Activated CD4-positive, alpha-beta T cell treated with anti-CD3 and anti-CD28 coated beads for 24 hours (primary cell): ENCODE measurements at places on chromosomes 3 and 15.

DNA sequence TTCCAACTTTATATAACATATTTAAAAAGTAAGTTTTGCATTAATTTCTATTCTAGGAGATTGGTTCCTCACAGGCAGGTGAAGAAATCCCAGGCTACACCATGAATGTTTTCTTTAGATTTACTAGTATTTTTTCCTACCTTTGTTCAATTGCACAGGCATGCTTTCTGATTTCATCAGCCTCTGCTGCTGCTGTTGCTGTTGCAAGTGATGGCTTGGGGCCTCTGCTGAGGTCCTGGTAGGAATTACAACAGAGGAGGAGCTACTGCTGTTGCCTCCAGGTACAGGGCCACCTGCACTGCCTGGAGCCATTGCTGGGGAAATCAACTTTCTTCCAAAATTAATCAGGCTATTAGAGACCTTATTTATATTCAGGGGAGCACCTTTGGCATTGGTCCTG, 353.3 kb downstream of the PLCL2 start:
- DNase-seq: no peak

GRCh38 chr15:93180656-93181055, 91.6 kb upstream of the RGMA start:
- no peak for DNase-seq

DNA sequence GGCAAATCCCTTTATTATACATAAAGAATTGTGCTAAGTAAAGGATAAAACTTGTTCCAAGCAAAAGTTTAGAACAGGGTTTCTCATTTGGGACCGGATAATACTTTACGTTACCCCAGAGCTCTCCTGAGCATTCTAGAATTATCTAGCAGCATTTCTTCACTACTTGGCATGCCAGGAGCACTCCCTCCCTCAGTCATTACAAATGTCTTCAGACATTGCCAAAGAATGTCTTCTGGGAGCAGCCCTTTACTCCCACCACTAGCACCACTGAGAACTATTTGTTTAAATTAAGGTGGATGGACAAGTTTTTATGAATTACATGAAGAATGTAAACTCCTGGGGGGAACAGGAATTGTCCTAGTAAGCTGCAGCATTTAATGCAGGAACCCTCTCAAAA, 516.4 kb downstream of the GBE1 start:
- no peak for DNase-seq

DNA sequence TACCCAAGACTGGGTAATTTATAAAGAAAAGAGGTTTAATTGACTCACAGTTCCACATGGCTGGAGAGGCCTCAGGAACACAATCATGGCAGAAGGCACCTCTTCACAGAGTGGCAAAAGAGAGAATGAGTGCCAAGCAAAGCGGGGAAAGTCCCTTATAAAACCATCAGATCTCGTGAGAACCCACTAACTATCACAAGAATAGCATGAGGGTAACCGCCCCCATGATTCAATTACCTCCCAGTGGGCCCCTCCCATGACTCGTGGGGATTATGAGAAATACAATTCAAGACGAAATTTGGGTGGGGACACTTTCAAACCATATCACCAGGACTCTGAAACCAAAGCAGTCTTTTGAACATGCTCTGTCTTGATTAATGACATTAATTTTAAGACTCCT, 7.0 kb downstream of the RTP3 start:
- peak; percentile 8 for DNase-seq

GRCh38 chr15:81026836-81027599, 26.3 kb downstream of the TLNRD1 start:
- no peak for DNase-seq

DNA sequence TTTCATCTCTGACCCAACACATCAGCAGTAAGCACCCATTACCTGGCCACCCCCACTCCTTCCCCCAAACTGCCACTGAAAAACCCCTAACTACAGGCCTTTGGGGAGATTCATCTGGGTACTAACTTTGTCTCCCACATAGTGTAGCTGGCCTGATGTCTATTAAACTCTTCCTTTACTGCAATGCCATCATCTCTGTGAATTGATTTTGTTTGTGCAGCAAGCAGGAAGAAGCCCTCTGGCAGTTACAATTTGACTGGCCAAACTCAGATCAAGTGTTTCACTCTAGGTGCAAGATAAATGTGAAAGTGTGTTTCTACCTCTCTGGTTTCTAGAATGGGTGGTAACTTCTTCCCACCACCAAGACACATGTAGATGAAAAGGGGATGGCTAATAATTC, 26.7 kb upstream of the OR5K4 start:
- no peak for DNase-seq
